A375 (cell line): ENCODE measurements at places on chromosomes 5 and 9. TPM values are rescaled to one million over a fixed set of nuclear protein-coding genes. Genes with fewer than 3 reads are reported as not detected.

Gene GRM6
- not detected in 2 replicates for total RNA-seq

Gene TERT
- total RNA-seq, result 4.1 and 5.4 TPM in 2 replicates

Gene SLC35D2
- total RNA-seq, result 17.5 and 22.8 TPM in 2 replicates

Gene PCDHGC4
- total RNA-seq, result 1.3 and 1.8 TPM in 2 replicates

Gene OLFML2A
- total RNA-seq, result 7.6 and 7.7 TPM in 2 replicates

Gene PCDHB7
- total RNA-seq, result 5.7 and 6.7 TPM in 2 replicates

Gene OBP2B
- total RNA-seq, result not detected in 2 replicates

Gene RGS7BP
- total RNA-seq, result not detected in 2 replicates

Gene SNX24
- 25.9 and 34.7 TPM in 2 replicates for total RNA-seq

Gene AK3
- total RNA-seq, result 28.8 and 29.3 TPM in 2 replicates

Gene IFNK
- total RNA-seq, result not detected in 2 replicates

Gene FAM153A
- total RNA-seq, result not detected in 2 replicates

Gene PCDHA5
- total RNA-seq, result 2.5 and 3.0 TPM in 2 replicates

Gene ENTPD8
- total RNA-seq, result 0.21 TPM in 1 of 2 replicates, not detected in the other

Gene SPARC
- 1,808 and 2,270 TPM in 2 replicates for total RNA-seq

Gene IFNA4
- total RNA-seq, result not detected in 2 replicates

Gene CCDC152
- total RNA-seq, result 0.23 and 0.27 TPM in 2 replicates

Gene EPB41L4B
- 0.41 and 0.45 TPM in 2 replicates for total RNA-seq

Gene PPP2R2B
- 0.64 and 1.5 TPM in 2 replicates for total RNA-seq

Gene DHFR
- total RNA-seq, result 43.7 and 44.9 TPM in 2 replicates

Gene ZNF484
- total RNA-seq, result 5.0 and 5.3 TPM in 2 replicates

Gene PCDHB4
- 0.66 and 1.7 TPM in 2 replicates for total RNA-seq

Gene SLC6A3
- total RNA-seq, result not detected in 2 replicates

Gene SLC26A2
- 169 and 183 TPM in 2 replicates for total RNA-seq

Gene PCDHGA8
- total RNA-seq, result 1.1 and 1.6 TPM in 2 replicates

Gene SPACA9
- total RNA-seq, result 4.0 and 5.8 TPM in 2 replicates

Gene ZNF354C
- total RNA-seq, result 3.2 and 3.5 TPM in 2 replicates

Gene ADAMTSL2
- total RNA-seq, result not detected in 2 replicates

Gene IRF1
- total RNA-seq, result 23.5 and 30.7 TPM in 2 replicates

Gene ANKRD18A
- total RNA-seq, result 4.8 and 5.2 TPM in 2 replicates

Gene ROPN1L
- 3.9 and 5.3 TPM in 2 replicates for total RNA-seq

Gene GOLM1
- 59.1 and 60.4 TPM in 2 replicates for total RNA-seq

Gene ADAMTS13
- 2.7 and 3.9 TPM in 2 replicates for total RNA-seq

Gene C9orf153
- not detected in 2 replicates for total RNA-seq

Gene PCDHB13
- 2.4 and 2.9 TPM in 2 replicates for total RNA-seq

Gene NOXA1
- total RNA-seq, result 0.56 and 1.2 TPM in 2 replicates

Gene OR1L8
- total RNA-seq, result not detected in 2 replicates

Gene GARNL3
- 0.15 and 2.4 TPM in 2 replicates for total RNA-seq

Gene PDLIM4
- total RNA-seq, result 78.5 and 84.1 TPM in 2 replicates

Gene CARD9
- 2.5 and 4.3 TPM in 2 replicates for total RNA-seq

Gene OR1Q1
- total RNA-seq, result not detected in 2 replicates

Gene PLCXD3
- total RNA-seq, result 0.04 TPM in 1 of 2 replicates, not detected in the other

Gene SPINK5
- not detected in 2 replicates for total RNA-seq

Gene TEX48
- not detected in 2 replicates for total RNA-seq

Gene HMMR
- total RNA-seq, result 53.9 and 55.5 TPM in 2 replicates

Gene PAEP
- 0.27 and 0.41 TPM in 2 replicates for total RNA-seq

Gene AGTPBP1
- total RNA-seq, result 8.4 and 9.4 TPM in 2 replicates

Gene UAP1L1
- total RNA-seq, result 4.7 and 4.8 TPM in 2 replicates

Gene ZNF462
- 22.0 and 26.3 TPM in 2 replicates for total RNA-seq

Gene HBEGF
- total RNA-seq, result 16.0 and 21.3 TPM in 2 replicates

Gene ERAP2
- 3.1 and 6.5 TPM in 2 replicates for total RNA-seq

Gene UBE2QL1
- 0.38 and 0.42 TPM in 2 replicates for total RNA-seq

Gene NTNG2
- 0.23 and 0.80 TPM in 2 replicates for total RNA-seq

Gene ST8SIA4
- 9.2 and 13.3 TPM in 2 replicates for total RNA-seq
